ENCODE measurements at places on chromosomes 2 and 18.

DNA sequence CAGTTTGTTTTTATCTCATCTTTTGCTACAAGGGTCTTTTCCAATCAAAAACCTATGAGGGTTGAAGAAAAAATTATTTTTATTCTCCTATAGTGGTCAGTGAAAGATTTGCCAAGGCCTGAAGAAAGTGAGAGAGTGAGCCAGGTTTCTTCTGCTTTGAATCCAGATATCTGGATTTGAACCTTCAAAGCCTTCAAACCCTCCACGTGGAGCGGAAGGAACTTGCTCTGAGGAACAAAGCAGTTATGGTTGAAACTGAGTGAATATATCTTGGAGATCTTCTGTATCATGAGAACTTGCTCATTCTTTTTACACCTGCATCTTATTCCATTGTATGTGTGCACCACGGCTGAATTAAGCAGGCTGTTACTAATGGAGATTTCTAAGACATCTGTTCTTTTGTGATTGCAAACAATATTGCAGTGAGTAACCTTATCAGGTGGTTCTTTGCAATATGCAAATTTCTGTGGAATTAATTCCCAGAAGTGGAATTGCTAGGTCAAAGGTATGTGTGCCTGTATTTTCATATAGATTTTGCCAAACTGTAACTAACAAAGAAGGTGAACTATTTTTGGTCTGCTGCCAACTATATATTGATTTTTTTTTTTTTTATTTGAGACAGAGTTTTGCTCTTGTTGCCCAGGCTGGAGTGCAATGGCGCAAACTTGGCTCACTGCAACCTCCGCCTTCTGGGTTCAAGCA lies 147.9 kb downstream of the B3GNT2 start:
- no peak for DNase-seq

DNA sequence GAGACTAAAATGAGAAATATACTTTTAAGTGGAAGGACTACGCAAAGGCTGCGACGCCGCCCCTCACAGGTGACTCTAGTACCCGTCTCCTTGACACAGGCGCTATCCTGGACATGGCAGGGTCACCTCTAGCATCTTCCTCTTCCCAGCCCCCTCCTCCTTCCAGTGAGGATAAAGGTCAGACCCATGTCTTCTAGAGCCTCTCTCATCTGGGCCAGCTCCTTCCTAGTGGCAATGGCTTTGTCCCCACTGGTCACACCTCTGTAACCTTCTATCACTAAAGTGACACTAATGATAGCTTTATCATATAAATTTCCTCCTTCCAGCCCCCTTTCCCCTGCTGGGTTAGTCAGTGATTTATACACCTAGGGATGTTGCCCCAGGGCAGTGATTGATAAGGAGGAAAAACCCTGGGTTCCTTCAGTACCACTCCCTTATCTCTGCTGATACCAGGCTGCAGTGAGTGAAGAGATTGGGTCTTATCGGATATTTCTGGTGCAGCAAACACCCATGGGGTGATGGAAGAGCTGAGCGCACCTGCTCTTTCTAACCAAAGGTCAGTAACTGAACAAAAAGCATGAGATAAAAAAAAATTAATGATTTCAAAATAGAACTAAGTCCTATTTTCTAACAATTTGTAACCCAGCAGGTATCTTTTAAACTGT lies 62.0 kb upstream of the FZD5 start:
- DNase-seq: no peak

GRCh38 chr2:174335988-174336500 lies 1.3 kb downstream of the SP9 start:
- peak; percentile 62 for DNase-seq

DNA sequence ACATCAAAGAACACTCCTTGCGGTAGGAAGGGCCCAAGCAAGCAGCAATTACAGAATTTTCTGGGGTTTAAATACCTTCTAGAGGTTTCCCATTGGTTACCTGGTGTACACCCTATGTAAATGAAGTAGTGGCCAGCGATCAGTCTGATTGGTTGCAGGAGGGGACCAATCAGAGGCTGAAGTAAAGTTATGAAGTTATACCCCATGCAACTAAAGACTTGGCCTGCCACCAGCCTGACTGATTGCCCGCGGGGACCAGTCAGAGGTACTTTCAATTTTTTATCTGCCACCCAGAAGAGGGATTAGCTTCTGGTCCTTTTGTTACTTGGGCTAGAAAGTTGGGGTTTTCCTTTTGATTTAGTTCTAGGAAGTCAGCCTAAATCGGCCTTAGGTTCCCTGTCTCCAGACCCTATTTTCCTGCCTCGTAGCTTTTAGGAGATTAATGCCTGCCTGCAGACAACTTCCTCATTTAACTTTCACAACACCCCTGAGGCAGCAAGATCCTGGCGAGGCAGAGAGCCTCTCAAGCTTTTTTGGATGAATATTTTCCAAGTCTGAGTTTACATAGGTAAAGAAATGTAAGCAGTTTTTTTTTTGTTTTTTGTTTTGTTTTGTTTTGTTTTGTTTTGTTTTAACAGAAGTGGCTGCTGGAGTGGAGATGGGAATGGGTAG lies 1.5 kb upstream of the DGUOK start:
- no peak for DNase-seq

DNA sequence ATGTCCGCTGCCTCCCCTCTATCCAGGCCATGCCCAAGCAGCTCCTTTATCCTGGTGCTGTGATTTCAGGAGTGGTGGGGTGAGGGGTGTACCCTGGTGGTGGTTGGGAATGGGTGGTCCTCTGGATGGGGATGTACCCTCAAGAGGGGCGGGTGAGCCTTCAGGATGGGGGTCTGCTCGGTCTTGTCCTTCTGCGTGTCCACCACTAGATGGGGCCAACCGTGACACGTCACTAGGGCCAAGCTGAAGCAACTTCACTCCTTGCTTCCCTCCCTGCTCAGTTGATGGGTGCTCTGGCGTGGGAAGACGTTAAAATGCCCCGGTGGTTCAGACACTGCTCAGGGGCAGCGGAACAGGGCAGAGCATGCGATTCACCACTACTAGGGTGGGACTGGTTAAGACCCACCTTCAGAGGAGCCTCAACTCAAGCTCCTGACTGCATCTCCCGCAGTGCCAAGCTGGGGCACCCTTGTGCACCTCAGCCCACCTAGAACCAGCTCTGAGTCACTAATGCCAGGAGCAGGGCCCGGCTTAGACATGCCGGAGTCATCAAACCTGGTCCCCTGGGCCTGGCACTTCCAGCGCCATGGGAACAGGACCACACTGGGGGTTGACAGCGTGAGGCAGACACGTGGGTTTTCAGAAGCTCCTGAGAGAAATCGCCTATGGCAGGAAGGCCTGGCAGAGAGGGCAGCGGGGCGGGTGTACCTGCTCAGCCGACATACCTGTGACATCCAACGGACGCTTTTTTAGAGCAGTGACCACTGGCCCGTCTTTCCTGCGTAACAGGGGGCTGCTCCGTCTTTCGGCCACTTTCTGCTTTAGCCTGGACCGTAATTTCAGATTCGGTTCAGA lies 256.7 kb downstream of the HDAC4 start:
- DNase-seq: no peak

GRCh38 chr2:222283634-222284033 lies 15.2 kb downstream of the PAX3 start:
- no peak for DNase-seq

DNA sequence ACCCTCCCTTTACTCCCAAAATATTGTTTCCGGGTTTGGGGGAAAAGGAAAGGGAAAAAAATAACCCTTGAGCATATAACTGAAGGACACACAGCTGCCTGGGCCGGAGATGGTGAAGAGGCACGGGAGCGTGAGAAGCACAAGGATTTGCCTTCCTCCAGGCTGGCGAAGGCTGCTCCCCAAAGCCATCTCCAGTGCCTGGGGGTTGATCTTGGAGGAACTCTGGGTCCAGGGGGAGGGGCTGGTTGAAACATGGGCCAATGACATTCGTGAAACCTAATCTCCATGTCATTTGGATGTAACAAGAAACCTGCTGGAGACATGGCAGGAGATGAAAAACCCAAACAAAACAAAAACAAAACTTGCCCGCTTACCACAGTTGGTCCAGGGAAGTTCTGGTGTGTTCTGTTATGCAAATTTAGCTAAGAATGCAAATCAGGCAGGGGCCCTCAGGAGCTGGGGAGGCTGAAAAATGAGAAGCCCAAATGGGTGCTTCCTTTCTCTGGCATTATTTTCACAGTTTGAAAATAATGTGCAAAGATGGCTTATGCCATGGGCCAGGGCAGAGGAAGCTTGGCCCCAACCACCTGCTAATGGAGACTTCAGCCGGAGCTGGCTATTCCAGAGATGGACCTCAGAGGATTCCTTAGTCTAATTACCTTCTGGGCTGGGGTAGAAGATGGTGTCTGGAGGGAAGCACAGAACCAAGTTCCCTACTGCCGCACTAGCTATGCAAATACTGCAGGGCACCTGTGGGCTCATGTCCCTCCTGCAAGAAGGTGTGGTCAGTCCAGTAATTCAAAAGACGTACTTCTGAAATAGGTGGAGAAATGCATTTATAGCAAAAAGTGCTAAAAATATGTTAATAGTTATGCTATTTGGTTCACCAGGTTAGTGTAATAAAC lies 180.9 kb downstream of the BCL2 start:
- DNase-seq: no peak
